Stimulated activated CD4-positive, alpha-beta T cell treated with anti-CD3 and anti-CD28 coated beads, Interleukin-2, amount 100 ng/mL, for 24 hours (primary cell): ENCODE measurements at places on chromosomes 3 and 15.
A peak's percentile ranks its signal among the peaks of the same experiment; 100 is the strongest.

DNA sequence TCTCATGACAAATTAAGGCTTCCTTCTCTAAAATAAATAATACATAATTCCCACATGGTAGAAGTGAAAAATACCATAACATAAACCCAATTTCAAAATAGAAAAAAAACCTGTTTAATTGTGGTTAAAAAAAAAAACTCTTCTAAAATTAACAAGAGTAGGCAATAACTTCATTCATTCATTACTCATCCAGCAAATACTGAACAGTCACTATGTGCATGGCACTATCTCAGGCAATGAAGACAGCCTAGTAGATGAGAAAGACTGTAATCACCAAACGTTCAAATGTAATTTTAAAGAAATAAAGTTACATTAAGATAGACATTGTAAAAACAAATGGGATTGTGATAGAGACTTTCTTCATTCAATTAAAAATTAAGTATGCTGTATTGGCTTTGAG lies 43.4 kb downstream of the TFDP2 start:
- no peak for DNase-seq

DNA sequence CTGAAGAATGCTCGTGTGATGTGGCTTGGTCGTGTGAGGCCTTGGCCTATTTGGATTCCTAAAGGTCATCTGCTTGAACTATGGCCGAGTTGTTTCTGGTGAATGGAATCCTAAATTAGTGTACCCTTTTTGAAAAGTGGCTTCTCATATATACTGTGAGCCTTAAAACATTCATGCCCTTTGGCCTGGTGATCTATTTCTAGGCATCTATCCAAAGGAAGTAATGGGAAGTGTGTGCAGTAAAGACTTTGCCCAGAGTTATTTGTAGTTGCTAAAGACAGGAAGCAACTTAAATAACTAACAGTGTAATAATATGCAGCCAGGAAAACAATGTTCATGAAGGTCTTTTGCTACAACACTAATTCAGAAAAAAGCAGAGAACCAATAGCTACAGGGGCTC lies 3.0 kb downstream of the DGKG start:
- no peak for DNase-seq

DNA sequence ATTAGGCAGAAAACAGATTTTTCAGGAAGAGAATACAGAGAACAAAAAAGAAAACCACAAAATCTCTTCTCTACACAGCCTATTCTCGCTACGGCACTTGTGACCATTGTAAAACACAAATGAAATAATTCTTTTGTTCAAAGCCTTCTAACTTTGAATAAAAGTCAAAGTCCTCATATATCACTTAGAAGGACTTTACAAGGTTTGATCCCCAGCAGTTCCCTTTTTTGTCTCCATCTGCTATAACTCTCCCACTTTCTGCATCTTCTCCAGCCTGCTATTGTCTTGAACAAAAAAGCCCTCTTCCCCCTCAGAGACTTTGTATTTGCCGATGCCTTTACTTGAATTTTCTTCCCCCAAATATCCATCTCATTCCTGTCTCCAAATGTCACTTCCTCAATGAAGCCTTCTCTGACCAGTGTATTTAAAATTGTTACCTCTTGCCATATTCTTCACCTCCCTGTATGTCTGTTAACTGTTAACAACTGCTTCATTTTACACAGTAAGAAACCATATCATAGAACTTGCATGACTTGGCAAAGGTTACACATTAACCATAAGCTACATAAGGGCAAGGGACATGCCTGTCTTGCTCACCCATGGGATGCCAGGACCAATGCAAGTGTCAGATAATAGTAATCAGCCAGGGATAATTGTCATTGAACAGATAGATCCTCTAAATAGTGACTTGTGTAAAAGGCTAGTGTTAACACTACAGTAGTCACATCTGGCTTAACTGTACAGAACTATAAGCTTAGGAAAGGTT lies 122.4 kb downstream of the CBLB start:
- no peak for DNase-seq

- peak; percentile 39 for DNase-seq
These were observed 1.1 kb downstream of the BAHD1 start for GRCh38 chr15:40441565-40442531.

DNA sequence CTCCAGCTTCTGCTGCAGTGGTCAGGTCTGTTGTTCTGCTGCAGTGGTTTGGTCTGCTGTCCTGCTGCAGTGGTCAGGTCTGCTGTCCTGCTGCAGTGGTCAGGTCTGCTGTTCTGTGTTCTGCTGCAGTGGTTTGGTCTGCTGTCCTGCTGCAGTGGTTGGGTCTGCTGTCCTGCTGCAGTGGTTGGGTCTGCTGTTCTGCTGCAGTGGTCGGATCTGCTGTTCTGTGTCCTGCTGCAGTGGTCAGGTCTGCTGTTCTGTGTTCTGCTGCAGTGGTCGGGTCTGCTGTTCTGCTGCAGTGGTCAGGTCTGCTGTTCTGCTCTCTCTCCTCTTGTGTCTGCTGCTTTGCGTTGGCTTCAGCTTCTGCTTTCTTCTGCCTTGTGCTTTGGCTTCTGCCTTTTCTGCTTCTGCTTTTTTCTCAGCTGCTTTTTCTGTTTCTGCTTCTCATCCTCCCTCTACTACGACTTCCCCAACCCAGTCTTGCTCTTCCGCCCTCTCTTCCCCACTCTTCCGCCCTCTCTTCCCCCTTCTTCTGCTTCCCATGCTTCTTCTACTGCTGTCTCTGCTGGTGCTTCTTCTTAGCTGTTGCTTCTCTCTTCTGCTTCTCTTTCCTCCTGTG lies 50.7 kb downstream of the FAM43A start:
- DNase-seq = no peak

DNA sequence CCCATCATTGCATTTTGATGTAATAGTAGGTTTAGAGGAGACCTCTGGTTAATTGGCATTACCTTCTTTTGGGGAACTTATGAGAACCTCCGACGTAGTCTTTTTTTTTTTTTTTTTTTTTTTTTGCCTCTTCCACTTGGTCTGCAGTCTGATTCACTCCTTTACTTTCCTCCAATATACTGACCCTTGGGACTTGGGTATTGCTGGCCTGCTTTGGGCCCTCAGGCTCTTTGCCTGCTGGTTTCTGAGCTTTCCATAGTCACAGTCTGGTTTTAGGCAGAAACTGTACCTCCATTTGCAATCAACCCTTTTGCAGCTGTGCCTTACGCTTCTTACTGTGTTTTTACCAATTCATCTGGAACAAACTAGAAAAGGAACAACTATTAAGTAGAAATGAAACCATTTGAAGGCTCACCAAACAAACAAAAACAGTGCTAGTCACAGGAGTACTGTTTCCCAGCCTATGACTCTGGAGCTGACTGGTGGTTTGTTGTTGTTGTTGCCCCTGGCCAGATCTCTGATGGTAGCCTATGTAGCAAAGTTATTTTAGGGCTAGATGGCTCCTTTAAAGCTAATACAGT lies 272.8 kb downstream of the BBX start:
- DNase-seq = no peak

- DNase-seq = no peak
These were observed 71.0 kb downstream of the ATP2B2 start for GRCh38 chr3:10434144-10434937.

GRCh38 chr3:57960174-57960505 lies 48.1 kb upstream of the FLNB start:
- DNase-seq = no peak

DNA sequence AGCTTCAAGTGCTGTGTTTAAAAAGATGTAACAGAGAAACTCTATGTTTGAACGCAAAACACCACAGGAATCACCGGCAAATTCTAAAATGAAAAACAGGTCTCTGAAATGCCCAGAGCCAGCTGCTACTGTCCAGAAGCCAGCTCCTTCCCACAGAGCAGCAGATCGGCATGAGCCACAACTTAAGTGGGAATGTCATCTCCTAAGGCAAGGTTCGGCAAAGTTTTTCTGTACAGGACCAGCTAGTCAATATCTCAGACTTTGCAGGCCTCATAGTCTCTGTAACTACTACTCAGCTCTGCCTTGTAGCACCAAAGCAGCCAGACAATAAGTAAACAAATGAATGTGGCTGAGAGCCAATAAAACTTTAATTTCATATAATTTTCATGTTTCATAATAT lies 4.9 kb downstream of the PLOD2 start:
- no peak for DNase-seq

- DNase-seq = no peak
These were observed 22.6 kb upstream of the C3orf70 start for GRCh38 chr3:185175370-185175987.

DNA sequence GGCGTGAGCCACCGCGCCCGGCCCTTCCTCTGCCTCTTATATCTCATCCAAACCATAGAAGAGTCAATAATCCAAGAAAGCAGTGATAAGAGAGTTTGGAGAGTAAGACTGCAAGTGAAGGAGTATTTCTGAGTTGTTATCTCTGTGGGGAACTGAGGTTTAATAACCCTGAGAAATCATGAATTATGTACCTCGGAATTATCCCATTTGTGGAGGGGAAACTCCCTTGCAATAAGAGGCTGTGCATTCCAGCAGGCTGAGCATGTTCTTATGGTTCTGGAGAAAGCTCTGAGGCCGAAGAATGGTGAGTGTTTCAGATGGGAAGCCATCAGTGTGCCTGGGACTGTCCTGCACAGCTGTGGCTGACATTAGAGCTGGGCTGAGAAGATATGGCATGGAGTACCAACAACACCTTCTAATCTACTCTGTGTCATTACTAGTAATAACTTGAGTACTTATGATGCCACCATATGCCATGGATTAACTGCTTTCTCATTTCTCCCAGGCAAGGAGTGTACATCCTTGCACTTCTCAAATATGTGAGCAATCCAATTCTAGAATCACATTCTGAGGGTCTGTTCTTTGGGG lies 31.4 kb upstream of the NOX5 start:
- no peak for DNase-seq

GRCh38 chr3:28301688-28302087 lies 46.8 kb upstream of the ZCWPW2 start:
- DNase-seq = no peak

GRCh38 chr3:112000966-112001365 lies 2.2 kb downstream of the TAGLN3 start:
- DNase-seq = no peak

- no peak for DNase-seq
These were observed 47.3 kb downstream of the P3H2 start for GRCh38 chr3:190073264-190074008.

GRCh38 chr3:55526332-55527030 lies 39.4 kb upstream of the WNT5A start:
- no peak for DNase-seq

DNA sequence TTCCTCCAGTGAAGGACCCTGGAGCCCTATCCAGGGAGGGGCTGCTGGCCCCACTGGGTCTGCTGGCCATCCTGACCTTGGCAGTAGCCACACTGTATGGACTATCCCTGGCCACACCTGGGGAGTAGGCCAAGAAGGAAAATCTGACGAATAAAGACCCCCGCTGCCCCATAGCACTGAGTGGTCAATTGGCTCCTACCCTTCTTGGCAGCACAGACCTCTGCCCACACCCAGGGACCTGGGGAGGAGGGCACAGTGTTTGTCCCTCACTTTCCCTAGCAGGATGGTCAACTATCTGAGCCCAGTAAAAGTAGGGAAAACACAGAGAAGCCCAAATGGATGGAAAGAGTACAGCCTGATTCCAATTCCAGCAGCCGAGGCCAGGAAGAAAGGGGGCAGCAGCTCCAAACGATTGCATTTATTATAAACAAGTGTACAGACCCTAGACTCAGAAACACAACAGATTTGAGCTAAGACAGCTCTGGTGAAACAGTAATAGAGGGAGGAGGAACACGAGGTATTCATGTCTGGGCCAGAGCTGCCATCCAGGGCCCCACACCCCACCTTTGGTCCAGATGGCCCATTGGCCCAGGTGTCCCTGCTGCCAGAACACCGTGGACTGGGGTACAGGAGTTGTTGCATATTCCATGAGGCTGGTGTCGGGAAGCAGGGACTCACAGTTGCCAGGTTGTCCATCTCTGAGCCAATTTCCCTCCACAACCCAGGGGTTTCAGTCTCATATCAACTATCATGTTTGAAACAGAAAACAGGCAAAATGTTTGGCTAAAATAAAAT lies 21.1 kb downstream of the ATRIP start:
- DNase-seq = no peak

DNA sequence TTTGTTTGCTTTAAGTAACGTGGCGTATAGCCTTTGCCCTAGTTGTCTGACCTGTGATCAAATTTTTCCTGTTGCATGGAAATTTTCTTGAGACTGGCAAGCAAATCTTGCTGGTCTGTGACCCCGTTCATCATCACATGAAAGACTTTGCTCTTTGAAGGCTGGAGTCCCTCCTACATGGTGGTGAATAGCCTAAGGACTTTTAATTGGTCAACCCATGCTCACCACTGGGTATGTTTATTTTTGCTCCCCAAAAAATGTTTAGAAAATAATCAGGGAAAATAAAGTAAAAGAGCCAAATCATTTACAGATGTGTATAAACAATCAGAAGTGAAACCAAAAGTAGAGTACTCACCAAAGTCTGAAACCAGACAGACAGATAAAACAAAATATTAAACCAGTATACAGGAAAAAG lies 1075.3 kb upstream of the ALCAM start:
- no peak for DNase-seq

DNA sequence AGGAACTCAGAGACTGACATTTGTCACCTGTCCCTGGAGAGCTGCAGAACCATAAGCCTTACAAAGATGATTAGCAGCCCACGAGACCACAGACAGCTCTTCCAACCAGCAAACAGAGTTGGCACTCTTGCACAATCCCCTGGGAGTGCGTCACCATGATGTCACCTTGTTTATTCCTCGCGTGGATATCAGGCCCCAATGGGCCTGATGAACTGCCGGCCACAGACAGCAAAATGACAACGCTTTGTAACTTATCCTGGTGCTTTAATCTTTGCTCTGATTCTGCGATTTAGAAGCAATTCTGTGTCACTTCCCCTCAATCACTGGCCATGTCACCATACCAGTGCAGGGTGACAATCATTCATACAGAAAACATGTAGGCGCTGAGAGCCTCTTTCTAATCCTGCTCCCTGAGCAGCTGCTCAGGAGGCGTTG lies 89.2 kb downstream of the TAMM41 start:
- no peak for DNase-seq

GRCh38 chr3:168596175-168596823 lies 500.6 kb upstream of the GOLIM4 start:
- no peak for DNase-seq

GRCh38 chr15:58513726-58514336 lies 82.0 kb downstream of the LIPC start:
- DNase-seq = no peak
